NCI-H1694 (cell line): ENCODE measurements at places on chromosomes 4 and X.
A peak's percentile ranks its signal among the peaks of the same experiment; 100 is the strongest.

DNA sequence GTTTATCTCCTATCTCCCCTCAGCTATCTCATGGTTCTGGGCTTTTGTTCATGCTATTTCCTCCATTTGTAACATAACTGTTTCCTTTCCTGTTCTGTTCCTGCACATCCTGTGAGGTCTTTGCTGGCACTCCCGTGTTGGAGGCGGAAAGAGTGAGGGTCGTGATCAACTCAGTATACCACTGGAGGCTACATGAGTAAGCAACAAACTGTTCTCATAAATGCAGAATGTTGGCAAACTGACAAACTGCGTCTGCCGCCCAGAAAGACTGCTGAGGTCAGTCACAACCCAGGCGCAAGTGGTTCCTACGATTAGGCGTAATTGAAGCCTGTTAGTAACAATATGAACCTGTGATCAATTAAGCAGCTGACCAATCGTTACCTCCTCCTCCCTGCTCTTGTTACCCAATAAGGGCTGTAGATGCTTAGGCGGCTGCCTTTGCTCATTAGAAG lies 48.8 kb downstream of the C4orf33 start:
- no peak for DNase-seq

- no peak for DNase-seq
Measured at GRCh38 chr4:113446019-113446418, 315.5 kb downstream of the CAMK2D start.

DNA sequence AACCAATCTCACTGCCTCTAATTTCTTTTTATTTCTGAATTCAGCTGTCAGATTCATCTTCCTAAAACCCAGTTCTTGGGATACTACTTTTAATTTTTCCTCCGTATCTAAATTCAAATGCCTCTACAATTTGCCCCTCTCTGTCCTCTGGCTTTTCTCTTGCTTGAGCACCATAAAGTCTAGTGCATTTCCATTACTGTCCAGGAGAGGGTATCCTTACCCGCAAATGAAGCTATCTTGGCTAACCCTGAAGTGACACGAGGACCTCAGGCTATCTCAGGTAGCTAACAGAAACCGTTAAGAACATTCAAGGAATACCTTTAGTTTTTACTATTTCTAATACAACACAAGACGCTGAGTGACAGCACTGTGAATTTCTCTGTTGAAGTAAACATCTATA lies 49.4 kb upstream of the PRR32 start:
- peak; percentile 44 for DNase-seq

DNA sequence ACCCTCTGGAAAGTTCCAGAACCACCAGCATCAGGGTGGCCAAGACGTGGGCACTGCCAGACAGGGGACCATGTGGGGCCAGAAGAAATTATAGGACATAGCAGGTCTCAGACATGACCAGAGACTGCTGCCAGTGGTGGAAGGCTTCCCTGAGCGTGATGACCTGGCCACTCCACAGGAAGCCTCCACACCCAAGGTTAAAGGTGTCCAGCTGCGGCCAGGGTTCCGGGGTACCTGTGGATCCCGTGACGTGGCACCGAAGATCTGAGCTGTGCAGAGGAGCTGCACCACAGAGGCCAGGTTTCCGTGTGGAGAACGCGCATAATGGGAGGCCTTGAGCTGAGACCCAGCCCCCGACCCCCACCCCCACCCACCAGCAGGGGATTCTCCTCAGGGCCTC lies 16.4 kb upstream of the CTBP1 start:
- DNase-seq = no peak
